ENCODE measurements at places on chromosomes 13 and 19.

DNA sequence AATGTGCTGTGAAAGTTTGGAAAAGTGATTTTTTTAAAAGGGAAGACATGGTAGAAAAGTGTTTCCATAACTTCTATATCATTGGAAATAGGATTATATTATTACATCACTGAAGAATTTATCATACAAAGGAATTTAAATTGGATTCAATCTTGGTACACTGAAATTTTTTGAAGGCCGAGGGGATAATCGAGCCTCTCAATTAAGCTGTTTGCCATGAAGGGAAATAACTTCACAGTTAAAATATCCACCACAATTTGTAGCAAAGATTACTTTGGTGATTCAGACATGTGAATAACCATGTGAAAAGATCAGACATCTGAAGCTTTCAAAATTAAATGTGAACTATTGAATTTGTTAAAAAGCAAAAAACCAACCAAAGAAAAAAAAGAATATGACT is 215.3 kb downstream of the KLF5 start:
- DNase-seq = no peak

DNA sequence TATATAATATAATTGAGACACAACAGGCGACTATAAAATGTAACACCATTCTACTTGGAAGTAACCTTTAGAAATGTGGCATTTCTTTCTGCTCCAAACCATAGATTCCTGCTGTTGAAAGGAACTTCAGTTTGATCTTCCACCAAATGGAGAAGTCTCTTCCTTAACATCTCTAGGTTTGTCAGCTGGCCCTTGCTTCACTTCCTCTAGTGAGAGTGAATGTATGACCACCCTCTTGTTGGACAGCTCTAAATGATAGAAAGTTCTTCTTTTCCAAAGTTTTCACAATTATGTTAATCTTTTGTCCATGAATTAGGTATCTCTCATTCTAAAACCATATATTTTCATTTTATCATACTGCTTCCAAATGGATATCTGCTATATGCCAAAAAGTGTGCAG is 13.8 kb upstream of the COG6 start:
- DNase-seq = no peak

DNA sequence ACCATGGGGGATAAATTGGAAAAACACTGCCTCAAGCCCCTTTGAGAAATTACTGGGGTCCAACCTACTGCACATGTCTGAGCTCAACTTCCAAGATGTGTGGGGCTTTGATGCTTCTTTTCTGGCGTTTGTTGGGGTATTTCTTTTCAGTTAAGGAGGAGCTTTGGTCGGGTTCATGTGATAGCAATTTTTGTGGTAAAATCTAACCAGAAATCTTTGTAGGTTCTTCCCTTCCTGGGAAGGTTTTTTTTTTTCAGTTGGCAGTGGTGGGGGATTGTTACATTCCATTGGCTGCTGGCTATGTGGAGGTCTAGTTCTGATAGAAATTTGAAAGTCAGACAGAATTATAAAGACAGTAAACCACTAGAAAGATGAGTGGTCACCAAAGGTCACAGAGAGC is 327.8 kb downstream of the ATP8A2 start:
- no peak for DNase-seq

- DNase-seq = no peak
Observed at GRCh38 chr19:8150178-8150865, 930 bp upstream of the FBN3 start.

DNA sequence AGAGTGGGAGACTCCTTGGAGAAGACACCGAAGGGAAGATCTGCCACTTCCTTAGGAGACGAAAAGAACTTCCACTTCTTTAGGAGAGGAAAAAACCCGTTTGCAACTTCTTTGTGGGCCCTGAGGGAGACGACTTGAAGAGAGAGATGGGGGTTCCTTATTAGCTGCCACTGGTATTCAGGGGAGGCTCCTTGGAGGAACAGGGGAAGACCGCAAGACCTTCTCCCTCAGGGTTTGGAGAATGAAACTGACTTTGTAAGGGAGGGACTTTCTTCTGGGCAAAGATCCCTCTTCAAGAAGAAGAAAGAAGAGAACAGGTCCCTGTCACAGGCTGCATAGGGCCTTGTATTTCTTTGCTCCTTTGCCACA is 416 bp downstream of the BCKDHA start:
- DNase-seq = no peak

GRCh38 chr13:19153782-19154450 is 27.7 kb downstream of the TUBA3C start:
- DNase-seq = peak; percentile 3

DNA sequence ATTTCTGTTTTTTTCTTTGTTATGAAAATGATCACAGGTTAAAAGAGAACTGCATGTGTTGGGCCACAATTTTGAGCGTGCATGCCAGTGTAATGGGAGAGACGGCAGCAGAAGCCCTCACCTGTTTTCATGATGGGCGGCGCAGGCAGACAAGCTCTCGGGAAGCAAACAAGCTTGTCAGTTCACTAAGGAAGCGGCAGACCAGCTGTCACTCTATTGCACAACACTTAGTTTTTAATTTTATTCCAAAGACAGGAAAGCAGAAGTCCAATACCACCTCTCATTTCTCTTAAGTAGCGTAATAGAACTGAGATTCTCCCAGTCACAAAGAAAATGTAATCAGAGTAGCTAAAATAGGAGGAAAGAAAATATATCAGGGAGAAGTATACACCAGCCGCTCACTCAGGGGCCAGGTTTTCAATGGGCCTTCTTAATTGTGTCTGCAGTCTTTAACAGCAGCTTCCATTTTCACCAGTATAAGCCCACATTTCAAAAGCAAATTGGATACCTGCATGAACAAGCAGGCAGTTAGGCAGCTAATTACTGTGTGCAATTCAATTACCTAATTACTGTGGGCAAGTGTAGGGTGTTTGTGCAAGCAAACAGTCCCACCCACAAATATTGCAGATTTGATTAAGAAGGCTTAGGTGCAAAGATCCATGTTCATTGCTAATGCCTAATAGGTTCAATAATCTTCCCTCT is 711.4 kb downstream of the DIAPH3 start:
- DNase-seq = no peak

DNA sequence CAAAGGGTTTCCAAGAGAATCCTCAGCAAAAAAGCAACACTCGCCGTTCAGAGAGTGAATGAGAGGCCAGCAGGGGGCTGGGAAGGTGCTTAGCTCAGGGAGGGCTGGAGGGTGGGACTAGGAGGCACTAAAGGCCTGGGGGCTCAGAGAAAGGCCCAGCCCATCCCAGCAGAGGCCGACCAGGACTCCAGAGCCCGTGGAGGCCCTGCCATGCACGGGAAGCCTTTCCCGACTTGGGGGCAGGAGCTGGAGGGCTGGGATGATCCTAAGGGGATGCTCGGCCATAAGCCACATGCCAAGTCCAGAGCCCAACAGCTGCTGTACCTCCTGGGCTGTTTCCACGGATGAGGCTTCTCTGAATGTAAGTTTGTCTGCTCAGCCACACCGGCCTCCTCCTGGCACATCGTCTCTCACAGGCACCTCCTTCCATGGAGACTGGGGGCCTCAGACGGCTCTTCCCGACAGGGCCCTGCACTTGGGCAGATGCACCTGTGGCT is 19.5 kb downstream of the RASA3 start:
- no peak for DNase-seq

DNA sequence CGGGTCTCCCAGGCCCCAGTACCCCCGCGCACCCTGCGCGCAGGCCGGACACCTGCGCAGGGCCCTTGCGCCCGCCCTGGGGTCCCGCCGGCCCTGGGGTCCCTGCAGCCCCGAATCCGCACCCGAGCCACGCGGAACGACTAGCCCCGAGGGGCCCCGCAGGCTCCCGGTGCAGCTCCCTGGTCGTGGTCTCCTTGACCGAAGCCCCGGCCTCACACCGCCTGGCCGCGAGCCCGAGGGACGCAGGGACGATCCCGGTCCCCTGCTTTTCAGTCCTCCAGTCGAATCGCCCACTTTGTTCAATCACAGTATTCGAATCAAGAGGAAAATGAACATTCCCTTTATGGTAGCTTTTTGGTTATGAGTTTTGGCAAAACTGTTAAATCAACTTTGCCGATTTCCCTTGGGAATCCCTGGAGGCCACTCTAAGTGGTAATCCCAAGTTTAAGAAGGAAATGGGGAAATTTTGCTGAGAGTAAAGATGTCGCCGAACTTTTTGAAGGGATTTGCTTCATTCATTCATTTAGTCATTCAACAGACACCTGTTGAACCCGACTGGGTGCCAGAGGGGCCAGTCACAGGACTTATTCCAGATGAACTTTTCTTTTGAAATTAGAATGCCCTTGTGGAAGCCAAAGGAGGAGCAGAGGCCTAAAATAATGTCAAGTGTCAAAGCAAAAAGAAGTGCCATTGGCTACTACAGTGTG is 75.0 kb downstream of the ZIC5 start:
- no peak for DNase-seq

DNA sequence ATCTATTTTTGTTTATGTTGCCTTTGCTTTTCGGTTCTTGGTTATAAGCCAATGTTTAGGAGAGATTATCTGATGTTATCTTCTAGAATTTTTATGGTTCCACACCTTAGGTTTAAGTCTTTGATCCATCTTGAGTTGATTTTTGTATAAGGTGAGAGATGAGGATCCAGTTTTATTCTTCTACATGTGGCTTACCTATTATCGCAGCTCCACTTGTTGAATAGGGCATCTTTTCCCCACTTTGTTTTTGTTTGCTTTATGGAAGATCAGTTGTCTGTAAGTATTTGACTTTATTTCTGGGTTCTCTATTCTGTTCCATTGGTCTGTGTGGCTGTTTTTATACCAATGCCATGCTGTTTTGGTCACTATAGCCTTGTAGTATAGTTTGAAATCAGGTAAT is 927.0 kb downstream of the UQCRFS1 start:
- no peak for DNase-seq

DNA sequence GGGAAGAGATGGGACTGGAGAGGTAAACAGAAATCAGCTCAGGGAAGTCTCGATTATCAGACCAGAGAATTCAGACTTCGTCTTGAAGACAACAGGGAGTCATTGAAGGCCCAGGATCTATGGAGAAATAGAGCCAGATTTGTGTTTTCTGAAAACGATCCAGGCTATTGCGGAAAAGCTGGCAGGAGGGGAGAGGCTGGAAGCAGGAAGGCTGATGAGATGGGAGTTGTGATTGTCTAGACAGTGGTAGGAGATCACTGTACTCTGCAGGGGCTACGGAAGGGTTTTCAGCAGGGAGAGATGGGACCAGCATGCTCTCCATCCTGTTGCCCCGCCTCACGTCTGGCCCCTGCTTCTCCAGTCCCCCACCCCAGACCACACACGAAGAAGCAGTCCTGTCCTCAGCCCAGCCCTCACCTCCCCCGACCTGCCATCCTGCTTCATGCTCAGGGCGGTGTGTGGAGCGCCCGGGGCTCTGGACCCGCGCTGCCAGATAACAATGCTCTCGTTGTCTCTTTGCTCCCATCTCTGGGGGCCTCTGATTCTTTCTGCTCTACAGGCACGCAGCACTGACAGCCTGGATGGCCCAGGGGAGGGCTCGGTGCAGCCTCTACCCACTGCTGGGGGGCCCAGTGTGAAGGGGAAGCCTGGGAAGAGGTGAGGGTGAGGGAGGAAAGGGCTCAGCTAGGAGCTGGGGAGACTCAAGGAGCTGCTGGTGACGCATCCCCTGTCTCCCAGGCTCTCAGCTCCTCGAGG is 1.9 kb downstream of the ARHGAP33 start:
- DNase-seq = no peak

DNA sequence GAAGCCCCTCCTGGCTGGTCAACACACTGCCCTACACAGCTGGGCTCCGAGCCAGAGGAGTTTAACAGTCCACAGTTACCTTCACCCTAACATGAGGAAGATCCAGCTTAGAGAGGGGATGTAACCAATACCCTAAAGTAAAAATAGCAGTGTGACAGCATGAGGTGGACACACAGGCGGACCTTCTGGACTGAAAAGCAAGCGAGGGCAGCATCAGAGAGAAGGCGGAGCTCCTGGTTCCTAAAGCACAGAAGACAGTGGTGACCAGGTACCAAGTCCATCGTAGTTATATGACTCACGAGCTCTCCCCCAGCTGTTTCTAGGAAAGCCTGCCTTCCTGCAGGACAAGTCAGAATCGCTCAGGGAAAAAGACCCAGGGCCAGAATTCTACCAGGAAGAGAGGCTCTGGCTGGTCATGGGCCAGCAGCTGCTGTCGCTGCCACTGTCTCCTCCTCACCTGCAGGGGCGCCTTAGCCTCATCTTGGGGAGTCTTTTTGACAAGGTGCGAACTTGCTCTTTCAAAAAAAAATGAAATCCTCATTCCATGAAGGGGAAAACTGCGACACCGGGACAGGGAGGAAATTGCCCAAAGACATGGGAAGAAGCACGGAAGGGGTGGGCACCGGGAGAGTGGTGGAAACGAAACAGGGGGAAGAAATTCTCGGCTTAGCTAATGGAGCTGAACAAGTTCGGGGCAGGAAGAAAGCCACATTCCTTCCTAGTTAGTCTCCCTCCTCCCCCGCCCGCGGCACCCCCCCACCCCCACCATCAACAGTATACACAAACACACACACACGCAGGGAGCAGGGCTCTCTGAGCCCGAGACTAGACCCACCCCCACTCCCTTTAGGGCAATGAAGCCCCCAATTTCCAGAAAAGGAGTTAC is 1.7 kb downstream of the ELL start:
- DNase-seq = peak; percentile 87

DNA sequence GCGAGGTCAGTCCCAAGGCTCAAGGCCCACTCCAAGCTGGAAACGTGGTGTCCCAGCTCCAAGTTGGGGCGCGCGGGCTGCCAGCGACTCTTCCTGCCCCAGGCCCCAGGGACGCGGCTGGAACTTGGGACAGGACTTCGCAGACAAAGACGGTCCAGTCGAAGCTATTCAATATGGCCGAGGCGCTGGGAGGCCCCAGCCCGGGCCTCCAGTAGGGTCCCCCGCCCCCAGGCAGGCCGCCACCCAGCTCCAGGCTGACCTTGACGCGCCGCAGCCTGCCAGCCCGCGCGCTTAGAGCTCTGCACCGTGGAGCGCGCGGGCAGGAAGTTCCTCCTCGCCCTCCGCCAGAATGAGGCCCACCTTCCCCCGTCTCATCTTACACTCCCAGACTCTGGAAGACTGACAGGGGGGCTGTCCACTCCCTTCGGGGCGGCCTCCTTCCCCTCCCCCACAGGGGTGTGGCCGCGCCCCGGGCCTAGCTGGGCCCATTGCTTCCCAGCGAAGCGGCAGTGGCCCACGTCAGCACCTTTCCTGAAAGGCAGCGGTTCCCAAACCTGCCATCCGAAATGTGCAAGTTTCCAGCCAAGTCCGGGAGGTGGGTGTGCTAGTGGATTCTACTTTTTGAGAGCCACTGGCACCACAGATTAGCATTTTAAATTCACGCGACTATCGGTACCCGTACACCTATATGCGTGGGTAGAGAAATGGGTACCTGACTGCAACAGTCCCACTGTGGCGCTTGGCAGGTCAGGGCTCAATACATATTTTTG is at the start of gene CCDC8:
Gene CCDC8 (minus strand): TSS at position 303 of the 770 bp plus-strand sequence. CDS start 754 bp downstream, outside the sequence.
- peak; percentile 26 for DNase-seq

DNA sequence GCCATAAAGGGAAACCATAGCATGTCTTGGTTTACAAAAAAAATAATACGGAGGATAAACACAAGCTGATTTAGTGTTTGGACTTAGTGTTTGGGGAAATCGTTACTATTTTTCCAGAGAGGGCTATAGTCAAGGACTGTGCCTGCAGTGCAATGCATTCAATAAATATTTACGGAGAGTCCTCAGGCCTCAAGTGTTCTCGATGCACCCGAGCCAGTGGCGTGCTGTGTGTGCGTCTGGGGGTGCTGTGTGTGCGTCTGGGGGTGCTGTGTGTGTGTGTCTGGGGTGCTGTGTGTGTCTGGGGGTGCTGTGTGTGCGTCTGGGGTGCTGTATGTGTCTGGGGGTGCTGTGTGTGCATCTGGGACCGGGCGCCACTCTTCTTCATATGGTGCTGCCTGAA is 71.7 kb upstream of the GTF3A start:
- no peak for DNase-seq
